ENCODE measurements at places on chromosomes 1 and 21.
A peak's percentile ranks its signal among the peaks of the same experiment; 100 is the strongest.

DNA sequence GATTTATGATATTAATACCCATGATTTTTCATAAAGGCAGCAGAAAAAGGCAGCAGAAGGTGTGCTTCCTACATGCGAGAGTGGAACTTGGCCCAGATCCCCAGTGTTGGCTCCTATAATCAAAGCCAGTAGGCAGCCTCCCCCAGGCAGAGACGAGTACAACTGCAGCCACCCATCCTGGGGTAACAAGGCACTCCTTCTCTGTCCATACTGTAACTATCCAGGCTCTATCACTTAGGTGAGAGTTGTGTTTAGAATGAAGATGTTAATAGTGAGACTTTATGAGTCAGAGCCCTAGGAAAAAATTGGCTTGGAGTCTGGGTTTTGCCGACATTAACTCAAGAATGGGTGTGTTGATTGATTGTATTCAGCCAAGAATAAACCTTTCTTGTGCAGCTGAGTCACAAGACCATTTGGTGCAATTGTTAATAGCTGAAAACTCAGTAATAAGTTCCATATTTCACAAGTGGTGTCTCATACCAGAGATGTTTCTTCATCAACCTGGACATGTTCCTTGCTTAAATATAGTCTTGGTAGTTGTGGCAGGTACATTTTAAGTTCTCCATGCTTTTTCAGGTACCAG is 322.3 kb downstream of the DUSP10 start:
- no peak for DNase-seq

GRCh38 chr1:89060091-89060490 is 4.9 kb downstream of the GBP1 start:
- no peak for DNase-seq

GRCh38 chr1:2204415-2205190 is 10.0 kb upstream of the FAAP20 start:
- DNase-seq, result peak; percentile 98

DNA sequence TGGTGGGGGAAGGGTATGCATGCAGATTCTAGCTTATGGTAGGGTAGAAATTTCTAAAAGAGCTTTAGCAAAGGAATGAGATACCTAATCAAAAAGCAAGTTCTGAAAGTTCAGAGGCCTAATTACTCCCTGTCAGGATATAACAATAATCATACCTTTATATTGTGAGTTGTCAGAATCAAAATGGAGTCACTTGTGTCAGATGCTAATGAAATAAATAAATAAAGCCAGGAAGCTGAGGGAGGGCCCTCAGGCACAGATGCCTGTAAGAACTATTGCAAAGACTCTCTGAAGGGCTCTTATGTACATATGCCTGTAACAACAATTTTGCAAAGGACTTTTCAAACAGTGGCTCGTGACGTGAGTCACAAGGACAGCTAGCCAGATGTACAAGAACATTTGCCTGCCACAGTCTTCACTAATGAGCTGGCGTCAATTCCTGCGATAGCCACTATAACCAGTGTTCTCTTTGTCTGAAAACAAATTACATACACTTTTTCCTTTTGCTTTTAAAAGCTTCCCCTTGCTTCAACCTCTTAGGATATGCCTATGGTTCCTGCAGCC is 27.4 kb upstream of the DNASE2B start:
- no peak for DNase-seq

GRCh38 chr1:198935306-198935921 is 296.6 kb downstream of the PTPRC start:
- peak; percentile 40 for DNase-seq

DNA sequence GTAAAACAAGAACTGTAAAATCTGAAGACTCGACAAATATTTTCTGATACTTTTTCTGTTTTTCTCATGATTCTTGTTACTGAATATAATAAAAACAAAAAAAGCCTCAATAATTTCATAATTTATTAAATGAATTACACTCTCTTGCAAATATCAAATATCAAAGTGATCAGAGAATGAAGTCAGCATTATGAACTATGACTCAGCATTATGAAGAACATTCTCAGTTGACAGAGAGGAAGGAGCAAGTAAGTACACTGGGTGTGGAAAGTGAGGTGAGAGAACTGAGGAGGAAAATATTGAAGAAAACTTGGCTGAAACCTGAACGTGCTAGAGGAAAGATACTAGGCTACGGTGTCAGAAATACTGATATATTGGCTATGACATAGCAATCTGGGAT is 529.5 kb downstream of the KCNT2 start:
- no peak for DNase-seq

Measured in T-helper 9 cell (primary cell).